Kidney epithelial cell (primary cell): ENCODE measurements at places on chromosomes 13 and 19. TPM values are rescaled to one million over a fixed set of nuclear protein-coding genes. Genes with fewer than 3 reads are reported as not detected.

GRCh38 chr19:18436671-18437490 lies 1.1 kb downstream of the ISYNA1 start:
- no peak for DNase-seq

DNA sequence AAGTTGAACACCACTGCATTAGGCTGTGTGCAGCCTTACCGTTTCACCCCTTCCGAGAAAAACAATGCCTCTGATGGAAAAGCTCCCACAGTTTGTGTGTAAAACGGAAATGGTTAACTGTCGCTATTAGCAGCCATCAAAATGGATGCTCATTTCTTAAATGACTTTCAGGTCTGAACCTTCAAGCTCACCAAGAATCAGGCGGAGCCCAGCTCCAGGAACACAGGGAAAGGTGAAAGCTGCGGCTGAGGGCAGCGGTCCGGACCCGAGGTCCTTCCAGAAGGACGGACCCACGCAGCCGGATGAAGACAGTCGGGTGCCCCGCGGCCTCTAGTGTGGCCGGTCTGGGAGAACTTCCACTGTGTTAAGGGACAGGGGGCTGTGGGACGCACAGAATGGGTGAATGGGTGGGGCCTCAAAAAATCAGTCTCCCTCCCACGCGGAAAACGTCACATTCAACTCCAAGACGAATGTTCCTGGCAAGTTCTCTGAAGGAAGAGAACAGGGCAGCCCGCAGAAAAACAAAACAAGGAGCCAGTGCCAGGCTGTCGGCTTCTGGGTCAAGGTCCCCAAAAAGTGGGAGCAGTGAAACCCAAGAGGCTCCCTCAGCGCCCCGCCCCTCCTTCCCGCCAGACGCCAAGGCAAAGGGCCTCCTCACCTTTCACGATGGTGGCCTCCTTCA lies 4.9 kb downstream of the IRS2 start:
- DNase-seq: no peak

GRCh38 chr13:83272076-83272475 lies 610.2 kb downstream of the SLITRK1 start:
- DNase-seq: no peak

DNA sequence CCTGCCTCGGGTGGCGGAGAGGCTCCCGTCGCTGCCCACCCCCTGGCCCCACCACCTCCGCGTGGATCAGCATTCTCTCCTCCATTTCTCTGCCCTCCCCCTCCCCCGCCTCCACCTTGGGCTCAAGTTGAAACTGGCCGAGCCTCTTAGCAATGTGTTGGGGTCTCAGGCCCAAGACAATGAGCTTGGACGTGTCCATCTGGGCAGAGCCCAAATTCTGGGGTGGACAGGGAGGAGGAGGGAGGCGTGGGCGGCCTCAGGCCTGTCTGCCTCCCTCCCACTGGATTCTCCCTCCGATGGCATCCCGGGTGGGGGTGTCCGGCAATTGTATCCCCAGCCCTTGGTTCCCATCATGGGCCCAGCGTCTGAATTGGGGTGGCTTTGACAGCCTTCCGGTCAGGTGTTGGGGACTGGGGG lies 1.2 kb downstream of the CELF5 start:
- DNase-seq: no peak

DNA sequence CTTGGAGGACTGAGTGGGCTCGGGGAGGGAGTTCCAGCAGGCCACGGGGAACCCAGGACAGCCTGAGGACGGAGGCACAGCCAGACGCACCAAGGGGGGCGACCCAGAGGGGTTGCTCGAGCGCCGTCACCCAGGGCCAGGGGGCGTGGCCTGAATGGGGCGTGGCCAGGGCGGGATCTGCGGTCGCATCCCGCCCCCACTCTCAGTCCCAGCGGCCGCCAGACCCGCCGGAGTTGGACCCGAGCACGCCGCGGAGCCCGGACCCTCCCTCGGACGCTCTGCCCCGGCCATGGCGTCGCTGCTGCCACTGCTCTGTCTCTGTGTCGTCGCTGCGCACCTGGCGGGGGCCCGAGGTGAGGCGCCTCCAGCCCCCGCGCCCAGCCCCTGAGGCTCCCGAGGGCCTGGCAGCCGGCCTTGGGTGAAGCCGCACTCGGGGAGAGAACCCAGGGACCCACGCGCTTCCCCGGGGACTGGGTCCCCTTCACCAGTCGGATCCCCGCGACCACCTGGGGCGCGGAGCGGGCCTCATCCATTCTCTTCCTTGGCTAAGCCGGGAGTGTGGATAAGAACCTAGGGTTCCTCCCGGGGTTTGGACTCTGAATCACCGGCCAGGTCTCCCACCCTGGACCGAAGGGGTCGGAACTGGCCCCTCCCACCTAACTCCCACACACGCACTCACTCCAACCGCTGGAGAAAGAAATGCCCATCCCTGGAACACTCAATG lies at the start of gene CILP2:
CILP2 (plus strand) TSS at position 205 of the 724 bp plus-strand sequence; CDS start at position 290, 85 bp downstream.
- DNase-seq: no peak

DNA sequence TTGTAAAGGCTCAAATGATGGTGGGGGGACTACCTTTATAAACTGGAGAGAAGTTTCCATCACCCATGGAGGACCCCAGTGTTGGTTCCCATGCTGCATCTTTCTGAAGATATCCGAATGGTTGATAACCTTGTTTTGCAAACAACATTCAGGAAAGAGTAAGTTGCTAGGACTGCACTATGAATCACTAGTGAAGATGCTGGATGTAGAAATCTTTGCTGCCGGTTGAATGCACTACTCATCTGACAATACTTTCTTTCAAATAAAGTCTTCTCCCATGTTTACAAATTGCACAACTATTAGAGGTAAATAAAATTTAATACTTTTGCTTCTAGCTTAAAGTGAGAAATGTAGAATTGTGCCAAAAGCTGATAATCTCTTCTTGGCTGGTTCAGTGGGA lies 198.4 kb upstream of the SLITRK6 start:
- no peak for DNase-seq

- no peak for DNase-seq
Measured at GRCh38 chr13:112248862-112249592, 127.1 kb upstream of the SPACA7 start.

- DNase-seq: no peak
Measured at GRCh38 chr19:2247433-2248101, 1.6 kb upstream of the AMH start.

- DNase-seq: no peak
Measured at GRCh38 chr13:33537676-33538075, 252.1 kb upstream of the STARD13 start.

DNA sequence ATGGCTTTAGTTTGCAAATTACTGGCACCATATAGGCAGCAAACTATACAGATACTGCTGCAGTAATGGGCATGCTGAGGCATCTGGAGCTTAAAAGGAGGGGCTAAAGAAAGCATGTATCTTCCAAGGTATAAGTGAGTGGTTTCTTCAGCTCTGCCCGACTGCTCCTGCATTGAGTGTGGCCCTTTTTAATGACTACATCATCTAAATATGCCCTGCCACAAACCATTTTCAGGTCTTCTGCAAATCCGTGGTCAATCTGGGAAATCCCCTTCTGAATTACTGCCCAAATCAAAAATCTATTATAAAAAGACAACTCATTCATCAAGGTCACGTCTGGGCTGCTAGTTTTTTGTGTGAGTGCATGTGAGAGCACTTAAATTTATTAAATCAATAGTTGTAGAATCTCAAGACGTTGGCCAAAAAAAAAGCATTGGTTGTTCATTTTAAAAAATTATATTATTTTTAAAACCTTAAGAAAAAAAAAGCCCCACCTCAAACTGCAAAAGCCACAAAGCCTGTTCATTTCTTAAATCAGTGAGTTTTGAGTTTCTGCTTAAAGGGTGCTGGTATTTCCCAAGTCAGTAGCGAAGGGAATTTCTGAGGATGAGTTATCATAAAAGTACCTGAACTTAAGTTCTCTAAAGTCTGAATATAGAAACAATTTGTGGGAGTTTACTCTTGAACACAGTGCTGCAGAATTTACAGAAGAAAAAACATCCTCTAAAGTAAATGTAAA lies 16.3 kb downstream of the LCP1 start:
- peak; percentile 71 for DNase-seq

DNA sequence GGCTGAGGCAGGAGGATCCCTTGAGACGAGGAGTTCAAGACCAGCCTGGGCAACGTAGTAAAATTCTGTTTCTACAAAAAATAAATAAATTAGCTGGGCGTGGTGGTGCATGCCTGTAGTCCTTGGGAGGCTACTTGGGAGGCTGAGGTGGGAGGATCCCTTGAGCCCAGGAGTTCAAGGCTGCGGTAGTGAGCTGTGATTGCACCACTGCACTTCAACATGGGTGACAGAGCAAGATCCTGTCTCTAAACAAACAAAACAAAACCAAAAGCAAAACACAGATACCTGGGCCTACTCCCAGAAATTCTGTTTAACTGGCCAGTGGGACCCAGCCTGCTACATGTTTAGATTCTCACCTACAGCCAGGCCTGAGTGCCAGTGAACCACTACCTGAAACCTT lies 74.6 kb upstream of the MEDAG start:
- no peak for DNase-seq

The SKA3 gene
- total RNA-seq: 5.8 and 10.1 TPM in 2 replicates

The KLK12 gene
- total RNA-seq: not detected in 2 replicates

The KLHL1 gene
- not detected in 2 replicates for total RNA-seq

The KIR3DL2 gene
- not detected in 2 replicates for total RNA-seq
